ENCODE measurements at places on chromosomes 4 and X.

- no peak for DNase-seq
Measured at GRCh38 chr4:89752932-89753598, 83.9 kb downstream of the SNCA start.

DNA sequence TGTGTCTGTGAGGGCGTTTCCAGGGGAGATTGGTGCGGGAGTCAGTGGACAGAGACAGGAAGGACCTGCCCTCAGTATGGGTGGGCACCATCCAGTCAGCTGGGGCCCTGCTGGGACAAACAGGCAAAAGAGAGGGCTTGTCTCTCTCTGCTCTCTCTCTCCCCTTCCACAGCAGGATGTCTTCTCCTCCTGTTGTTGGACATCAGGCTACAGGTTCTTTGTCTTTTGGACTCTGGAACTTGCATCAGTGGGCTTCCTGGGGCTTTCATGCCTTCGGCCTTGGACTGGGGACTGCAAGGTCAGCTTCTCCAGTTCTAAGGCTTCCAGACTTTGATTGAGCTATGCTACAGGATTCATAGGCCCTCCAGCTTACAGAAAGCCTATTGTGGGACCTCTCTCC, 59.6 kb downstream of the ADGRA3 start:
- DNase-seq: no peak

GRCh38 chr4:170931321-170931720, 841.6 kb upstream of the AADAT start:
- no peak for DNase-seq

DNA sequence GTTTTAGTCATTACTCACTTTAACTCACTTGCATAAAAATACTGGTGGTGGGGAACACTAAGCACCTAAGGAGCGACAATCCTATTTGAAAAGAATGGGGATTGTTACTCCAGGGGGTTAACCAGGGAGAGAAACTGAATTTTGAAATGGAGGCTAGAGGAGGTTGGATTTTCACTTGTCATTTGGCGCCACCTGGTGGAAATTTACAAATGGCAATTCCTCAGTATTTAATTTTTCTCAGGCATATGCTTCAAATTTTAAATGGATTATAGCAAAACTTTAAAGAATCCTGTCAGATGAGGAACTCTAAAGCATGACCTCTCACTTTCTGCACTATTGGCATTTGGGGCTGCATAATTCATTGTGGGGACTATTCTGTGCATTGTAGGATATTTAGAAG, 2.7 kb upstream of the GEMIN8 start:
- no peak for DNase-seq

DNA sequence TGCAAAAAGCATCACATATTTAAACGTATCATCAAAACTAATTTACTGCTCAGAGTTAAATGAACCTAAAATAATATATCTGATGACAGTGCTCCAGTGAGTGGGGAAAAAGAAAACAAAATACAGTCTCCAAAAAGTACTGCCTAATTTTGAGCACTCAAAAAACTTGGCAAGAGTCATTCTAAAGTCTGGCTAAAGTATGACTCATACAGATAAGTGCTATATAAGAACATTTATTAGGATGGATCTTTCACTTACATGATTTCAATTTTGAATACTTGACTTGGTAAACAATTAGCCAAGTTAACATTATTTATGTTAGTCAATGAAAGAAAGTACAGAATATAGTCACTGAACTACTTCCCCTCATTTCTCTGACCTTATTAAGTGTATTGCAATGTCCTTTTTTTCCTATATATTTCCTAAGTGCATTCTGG, 27.2 kb downstream of the FBXO8 start:
- no peak for DNase-seq

DNA sequence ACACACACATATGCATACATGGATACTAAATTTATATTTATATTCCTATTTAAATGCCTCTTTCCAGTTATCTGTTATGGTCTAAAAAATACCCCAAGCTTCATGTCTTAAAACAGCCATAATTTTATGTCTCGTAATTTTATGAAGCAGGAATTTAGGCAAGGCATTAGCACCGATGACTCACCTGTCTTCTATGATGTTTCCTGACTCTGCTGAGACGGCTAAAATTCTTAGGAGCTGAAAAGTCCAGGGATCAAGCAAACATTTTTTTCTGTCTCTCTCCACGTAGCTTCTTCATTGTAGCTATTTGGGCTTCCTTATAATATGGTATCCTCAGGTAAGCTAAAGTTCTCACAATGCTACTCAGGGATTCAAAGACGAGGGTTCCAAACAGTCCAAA, 930.3 kb downstream of the STIM2 start:
- DNase-seq: no peak

- no peak for DNase-seq
Measured at GRCh38 chr4:81724925-81725329, 253.2 kb upstream of the RASGEF1B start.

DNA sequence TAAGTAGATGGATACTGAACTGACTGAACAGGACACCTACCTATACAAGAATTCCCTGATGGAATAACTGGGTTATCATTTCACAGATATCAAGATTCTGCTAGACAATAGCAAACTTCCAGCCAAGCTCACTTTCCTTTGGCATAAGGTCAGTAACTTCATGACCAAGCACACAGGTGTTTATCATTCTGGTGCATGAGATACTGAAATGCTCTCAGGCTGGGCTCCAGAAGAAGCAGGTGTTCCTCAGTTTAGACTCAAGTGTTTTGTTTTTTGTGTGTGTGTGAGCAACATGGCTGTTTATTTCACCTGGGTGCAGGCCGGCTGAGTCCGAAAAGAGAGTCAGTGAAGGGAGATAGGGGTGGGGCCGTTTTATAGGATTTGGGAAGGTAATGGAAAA, 201.5 kb upstream of the SPOCK3 start:
- no peak for DNase-seq

- no peak for DNase-seq
Measured at GRCh38 chr4:102693262-102693850, 67.4 kb downstream of the MANBA start.

DNA sequence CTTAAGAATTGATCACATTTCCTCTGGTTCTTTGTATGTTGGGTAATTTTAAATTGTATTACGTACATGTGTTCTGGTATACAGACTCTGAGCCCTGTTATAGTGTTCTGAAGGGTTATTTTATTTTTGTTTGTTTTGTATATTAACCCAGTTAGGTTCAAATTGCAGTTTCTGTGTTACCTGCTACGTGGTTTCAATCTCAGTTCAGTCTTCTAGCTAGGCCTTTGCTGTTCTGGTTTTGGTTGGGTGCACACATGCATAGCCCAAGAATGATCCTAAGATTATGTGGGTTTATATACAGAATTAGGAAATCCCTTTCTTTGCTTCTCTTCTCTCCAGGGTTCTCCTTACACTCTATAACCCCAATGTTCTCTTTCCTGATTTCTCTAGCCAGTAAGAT, 161.0 kb downstream of the PPP1R2C start:
- no peak for DNase-seq

DNA sequence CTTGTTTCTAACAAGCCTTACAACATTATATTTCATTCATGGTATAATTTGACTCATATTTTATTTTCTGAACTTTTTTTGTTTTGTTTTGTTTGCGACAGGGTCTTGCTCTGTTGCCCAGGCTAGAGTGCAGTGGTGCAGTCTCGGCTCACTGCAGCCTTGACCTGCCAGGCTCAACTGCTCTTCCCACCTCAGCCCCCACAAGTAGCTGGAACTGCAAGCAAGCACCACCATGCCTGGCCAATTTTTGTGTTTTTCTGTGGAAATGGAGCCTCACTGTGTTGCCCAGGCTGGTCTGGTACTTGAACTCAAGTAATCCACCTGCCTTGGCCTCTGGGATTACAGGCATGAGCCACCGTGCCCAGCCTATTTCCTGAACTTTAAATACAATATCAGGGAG, 42.5 kb downstream of the GRID2 start:
- DNase-seq: no peak

DNA sequence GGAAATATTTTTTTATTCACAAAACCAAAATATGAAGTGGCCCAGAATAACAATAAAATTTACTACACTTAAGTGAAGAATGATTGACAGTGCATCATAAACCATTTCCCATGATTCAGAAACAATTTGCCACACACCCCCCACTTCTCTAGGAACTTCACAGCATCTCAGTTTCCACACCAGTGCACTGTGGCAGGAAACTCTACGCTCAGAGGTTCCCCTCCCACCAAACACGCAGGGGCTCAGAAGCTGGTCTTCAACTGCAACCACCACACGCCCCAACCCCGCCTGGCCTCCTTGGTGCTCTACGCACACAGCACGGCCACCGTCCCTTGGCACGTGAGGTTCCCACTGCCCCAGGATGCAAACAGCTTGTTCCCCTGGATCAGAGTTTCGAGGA, 63.7 kb downstream of the ZFYVE28 start:
- DNase-seq: no peak

DNA sequence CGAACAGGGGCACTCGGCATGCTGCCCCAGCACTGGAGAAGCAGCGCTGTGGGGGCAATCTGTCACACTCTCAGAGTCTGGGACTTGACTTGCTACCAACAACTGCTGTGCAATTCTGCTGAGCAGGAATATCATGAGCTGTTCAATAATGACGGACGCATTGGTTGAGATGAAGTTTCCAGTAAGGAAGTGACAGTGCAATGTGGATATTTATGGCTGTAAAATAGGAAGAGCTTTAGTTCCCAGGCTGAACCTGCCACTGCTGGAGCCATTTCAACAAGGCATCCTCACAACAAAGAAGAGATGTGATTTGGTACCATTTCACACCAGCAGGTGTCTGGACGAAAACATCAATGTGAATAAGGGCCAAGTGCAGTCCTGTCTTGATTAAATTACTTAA, 24.2 kb downstream of the CHST7 start:
- DNase-seq: no peak

DNA sequence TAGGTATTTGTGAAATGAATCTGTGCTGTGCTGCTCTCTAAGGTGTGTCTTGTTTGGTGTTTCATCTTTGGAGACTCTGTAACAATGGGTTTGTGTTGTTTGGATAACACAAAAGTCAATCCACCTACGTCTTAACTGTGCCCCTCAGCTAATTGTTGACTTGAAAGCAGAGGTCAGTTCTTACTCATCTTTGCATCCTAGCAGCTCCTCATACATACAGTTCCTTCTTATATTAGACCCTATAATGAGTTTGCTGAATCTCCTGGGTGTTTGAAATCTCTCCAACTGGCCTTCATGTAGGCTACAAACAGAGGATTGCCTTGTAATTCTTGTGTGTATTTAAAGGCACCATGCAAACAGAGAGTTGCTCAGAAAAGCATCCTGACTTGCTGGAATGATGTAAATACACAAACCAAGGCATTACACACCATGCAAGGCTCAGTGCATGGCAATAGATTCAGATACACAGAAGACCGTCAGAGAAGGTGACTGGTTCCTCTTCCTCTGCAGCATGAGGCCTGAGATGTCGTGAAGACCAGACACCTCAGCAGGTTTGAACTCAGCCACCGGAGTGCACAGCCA, 220.0 kb upstream of the JADE1 start:
- no peak for DNase-seq

GRCh38 chr4:148022975-148023374, 291.1 kb downstream of the ARHGAP10 start:
- DNase-seq: no peak

Data from osteocyte (in vitro differentiated cells).